ENCODE measurements at places on chromosomes 2 and 18.

DNA sequence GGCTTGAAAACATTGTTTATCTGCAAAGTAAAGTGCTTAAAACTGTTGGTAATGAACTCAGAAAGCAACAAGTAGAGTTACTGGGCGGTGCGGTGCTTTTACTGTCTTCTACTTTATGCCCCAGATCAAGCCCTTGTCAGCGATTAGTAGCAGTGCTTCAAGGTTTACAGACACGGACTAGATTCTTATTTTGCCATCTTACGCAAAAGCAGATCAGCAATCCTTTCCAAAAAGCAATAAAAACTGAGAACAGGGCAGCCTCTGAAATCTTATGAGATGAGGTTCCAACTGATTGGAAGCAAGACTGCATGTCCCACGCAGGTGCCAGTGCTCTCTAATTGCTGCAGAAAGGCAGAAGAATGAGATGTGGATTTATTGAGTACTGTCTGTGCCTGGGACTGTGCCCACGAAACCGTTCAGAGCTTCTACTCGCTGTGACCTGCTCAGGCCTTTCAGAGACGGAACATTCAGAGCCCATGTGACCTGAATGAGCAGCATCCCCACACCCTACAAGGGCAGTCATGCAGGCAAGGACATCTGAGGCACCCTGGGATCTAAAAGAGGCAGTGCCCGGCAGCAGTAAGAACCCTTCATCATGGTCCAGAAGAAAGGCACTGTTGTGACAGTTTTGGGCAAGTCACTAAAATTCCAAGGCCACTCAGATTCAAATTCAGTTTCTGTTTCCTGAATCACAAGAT is 15.7 kb downstream of the COL4A3 start:
- no peak for DNase-seq

DNA sequence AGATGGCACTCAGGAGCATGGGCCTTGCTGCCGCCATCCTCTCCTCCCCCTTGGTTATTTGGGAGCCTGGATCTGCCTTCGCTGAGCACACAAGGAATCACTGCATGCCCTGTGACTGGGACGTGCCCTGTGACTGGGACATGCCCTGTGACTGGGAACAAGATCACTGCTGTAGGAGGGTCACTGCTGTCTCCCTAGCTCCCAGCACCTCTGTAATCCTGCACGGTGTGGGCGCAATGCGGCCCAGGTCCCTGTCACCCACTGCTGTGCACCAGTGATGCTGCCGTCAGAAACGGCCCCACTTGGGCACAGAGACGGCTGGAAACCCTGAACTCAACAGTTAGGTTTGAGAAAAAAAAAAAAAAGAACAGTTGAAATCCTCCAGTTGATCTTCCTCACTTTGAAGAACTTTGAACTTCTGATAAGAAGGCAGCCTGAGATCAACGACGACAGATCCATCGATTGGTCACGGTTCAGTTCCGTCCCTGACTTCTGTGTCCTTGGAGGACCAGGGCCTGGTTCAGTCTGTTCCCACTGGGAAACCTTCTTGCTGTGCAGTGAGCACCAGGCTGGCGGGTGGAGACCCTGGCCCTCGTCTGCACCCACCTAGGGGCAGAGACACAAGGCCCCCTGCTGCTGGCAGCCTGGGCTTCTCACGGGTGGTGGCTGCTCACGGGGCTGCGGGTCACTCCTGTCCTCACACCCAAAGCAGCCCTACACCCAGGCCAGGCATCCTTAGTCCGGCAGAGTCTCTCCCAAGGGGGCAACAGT is 125.9 kb downstream of the PXDN start:
- no peak for DNase-seq

- no peak for DNase-seq
Observed at GRCh38 chr2:113069676-113070605, 2.2 kb downstream of the IL1F10 start.

DNA sequence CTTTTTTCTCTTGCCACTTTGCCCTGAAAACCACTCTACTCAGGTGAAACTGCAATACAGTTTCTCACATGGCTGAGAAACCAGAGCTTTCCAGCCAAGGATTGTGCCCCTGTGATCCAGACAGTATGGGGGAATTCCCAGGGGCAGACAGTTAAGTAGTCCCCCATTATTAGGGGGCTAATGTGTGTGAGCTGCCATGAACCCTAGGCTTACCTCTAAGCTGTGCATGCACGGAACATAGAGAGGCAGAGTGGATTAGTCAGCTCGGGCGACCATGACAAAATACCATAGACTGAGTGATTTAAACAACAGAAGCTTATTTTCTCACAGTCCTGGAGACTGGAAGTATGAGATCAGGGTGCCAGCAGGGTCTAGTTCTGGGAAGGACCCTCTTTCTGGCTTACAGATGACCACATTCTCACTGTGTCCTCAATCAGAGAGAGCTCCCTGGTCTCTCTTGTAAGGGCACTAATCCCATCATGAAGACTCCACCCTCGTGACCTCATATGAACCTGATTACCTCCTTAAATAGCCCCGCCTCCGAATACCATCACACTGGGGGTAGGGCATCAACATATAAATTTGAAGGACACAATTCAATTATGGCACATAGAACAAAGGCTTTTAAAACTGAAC is 215.1 kb downstream of the EIPR1 start:
- DNase-seq, result no peak

DNA sequence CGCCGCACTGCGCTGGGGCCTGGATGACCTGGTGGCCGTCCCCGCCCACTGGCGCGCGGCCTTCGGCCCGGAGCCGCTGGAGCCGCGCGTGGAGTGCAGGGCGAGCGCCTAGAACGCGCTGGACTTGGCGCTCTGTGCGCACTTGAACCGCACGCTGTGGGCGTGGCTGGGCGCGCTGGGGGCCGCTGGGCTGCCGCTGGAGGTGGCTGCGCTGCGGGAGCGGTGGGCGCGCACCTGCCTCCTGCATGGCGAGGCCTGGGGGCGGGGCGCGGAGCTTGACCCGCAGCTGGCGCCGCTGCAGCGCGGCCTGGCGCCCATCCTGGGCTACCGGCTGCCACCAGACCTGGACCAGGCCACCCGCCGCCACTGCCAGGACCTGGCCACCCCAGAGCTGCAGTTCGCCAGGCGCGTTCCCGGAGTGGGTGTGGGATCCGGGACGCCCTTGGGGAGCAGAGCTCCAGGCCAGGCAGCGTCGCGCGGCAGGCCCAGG is 9.9 kb downstream of the AQP12B start:
- no peak for DNase-seq

DNA sequence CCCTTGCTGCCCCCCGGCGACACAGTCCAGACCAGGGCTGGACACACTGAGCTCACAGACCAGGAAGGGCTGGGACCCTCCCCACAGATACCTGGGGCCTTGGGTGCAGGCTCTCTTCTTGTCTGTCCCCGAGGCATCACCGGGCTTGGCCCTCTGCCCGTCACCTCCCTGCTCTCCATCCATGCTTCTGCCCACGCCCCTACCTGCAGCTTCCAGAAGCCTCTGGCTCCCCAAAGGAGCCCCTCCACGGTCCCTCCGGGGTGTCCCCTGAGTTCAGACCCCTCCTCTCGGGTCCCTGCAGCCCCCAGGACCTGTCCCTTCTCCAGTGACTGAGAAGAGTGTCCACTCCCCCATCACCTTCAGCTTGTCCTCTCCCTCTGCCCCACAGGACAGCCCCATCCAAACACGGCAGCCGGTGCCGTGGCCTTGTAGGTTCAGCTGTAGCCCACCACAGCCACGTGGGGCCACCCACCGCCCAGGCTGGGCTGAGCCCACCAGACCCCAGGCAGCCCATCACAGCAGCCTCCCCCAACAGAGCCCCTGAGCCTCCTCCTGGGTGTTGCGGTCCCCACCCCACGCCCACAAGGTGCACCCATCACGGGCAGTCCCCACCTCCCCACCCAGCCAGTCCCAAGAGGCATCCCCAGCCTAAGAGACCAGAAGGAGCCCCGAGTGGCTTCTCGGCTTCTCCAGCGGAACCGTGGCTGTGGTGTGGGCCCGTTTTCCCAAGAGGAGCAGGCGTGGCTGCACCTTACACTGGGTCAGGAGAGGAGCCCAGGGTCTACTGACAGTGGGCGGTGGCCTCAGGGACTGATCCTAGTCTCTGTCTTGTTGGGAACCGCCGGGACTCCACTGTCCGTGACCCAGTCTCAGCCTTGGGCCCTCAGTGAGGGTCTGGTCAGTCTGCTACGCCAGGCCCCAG is 53.1 kb downstream of the RAMP1 start:
- no peak for DNase-seq

- no peak for DNase-seq
Observed at GRCh38 chr2:14418115-14418514, 214.4 kb upstream of the LRATD1 start.

- no peak for DNase-seq
Observed at GRCh38 chr2:29949042-29949441, 27.7 kb upstream of the ALK start.

DNA sequence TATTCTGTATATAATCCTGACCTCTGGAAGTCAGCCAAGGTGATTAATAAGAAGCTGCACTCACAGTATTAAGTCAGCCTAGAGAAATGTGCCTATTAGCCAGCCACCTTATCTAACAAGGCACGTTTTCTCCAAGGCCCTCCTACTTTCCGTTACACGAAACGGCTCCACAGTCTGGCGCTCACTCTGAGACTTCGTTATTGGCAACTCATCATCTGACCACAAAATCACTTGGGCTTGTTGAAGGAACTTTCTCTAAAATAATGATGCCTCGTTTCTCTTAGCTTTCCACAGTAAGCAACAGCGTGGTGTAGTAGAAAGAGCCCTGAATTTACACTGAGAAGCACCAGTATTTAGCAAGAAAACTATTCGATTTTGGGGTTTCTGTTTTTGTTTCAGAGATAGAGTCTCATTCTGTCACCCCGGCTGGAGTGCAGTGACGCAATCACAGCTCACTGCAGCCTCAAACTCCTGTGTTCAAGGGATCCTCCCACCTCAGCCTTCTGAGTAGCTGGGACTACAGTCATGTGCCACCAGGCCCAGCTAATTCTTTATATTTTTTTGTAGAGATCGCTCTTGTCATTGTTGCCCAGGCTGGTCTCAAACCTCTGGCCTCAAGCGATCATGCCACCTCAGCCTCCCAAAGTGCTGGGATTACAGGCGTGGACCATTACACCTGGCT is 53.6 kb upstream of the SLC14A1 start:
- no peak for DNase-seq

DNA sequence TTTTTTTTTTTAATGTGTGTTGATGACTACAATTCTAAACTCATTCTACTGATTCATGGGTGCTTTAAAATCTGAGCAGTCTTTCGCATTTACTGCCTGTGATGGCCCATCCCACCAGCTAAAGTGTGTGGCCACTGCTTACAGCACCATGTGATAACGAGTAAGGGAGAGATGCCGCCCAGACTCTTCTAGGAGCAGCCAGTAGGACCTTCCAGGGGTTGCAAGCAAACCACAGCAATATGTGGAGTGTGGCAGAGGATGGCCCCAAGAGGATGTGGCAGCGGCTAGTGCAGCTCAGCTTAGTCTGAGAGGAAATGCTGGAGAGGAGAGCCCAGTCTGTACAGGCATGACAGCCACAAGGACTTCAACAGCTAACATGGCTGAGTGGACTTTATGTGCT is 14.9 kb downstream of the IL1B start:
- DNase-seq, result no peak

- DNase-seq, result no peak
Observed at GRCh38 chr2:164896634-164897355, 55.2 kb upstream of the COBLL1 start.

- no peak for DNase-seq
Observed at GRCh38 chr18:45663403-45664045, 48.2 kb downstream of the SLC14A2 start.

DNA sequence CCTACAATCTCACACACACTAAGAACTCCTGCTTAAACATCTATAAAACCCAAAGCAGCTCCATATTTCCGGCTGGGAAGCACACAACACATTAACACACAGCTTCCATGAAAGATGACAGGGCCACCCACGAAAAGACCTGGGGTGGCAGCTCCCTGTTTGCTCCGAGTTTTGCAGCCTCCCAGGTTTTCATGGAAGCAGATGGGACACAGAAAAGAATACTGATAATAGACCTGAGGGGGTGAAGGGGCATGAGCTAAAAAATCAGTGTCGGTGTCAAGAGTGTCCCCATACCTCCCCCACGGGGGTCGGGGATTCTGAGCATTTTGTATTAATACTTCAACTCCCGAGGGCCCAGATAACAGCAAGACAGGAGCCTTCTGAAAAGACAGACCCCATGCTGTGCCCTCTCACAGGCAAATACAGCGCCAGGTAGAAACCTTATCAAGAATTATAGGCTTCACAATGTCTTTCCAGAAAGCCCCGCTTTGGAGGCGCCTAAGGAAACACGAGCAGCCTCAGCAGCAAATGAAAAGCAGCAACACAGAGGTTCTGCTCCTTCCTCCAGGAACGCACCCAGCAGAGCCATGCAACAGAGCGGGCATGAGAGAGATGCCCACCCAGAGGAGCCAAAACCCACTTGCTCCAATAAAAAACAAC is 50.5 kb downstream of the ZNF516 start:
- DNase-seq, result no peak

DNA sequence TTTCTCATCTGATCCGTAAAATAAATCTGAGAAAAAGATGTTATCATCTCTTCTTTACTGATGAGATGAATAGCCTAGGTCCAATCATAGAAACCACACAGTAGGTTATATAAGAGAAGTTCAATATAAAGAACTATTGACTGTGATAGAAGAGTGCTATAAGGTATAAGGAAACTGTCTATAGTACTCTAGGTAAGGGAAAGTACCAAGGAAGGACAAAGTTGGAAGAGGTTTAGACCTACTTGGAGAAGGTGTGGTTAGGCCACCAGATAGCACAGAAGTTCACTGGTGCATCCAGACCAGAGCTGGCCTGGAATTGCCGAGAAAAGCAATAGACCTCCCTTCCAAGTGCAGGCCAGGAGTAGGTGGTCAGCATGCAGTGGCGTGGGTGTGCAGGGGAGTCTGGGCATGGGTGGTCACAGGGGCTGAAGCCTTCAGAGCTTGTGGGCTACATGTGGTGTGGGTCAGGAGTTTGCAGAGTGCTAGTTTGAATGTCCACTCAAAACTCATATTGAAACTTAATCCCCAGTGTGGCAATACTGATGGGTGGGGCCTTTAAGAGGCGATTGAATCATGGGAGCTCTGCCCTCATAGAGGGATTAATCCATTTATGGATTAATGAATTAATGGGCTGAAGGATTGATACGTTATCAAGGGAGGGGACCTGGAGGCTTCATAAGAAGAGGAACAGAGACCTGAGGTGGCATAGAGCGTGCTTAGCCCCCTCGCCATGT is 86.3 kb downstream of the ALPK2 start:
- no peak for DNase-seq

- no peak for DNase-seq
Observed at GRCh38 chr18:49933530-49934128, 120.3 kb upstream of the ACAA2 start.

DNA sequence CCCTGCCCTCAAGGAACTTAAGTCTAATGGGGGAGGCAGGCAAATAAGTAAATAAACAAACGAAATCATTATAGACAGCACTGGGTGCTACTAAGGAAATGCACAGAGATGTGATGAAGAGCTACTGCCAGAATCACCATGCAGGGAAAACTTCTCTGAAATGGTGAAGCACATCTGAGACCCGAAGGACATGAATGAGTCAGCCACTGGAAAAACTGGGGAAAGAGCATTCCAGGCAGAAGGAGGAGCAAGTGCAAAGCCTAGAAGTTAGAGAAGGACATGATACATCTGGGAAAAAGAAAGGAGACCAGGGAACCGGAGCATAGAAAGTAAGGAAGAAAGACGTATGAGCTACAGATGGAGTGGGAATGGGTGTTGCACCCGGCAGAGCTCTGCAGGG is 56.8 kb downstream of the TGFA start:
- DNase-seq, result no peak

Data from BE2C (cell line).